D721Med (cell line): ENCODE measurements at places on chromosomes 3 and 15.

DNA sequence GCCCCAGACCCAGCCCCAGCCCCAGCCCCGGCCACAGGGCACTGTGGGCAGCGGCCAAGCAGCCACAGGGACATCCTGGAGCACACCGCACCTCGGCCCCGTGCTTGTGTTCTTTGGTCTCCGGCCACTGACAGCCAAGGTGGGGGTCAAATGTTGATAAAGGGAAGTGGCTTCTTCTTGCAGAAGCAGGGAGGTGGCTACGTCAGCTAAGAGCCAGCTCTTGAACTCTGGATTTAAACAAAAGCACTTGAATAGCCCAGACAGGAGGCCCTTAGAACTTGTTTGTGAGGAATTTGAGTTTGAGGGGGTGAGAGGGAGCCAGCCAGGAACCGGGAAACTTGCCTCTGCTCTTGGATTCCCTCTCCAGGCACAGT lies 135.8 kb upstream of the ABHD17C start:
- DNase-seq = no peak

- no peak for DNase-seq
These were observed 566.3 kb upstream of the TGFBR2 start for GRCh38 chr3:30040126-30040525.

DNA sequence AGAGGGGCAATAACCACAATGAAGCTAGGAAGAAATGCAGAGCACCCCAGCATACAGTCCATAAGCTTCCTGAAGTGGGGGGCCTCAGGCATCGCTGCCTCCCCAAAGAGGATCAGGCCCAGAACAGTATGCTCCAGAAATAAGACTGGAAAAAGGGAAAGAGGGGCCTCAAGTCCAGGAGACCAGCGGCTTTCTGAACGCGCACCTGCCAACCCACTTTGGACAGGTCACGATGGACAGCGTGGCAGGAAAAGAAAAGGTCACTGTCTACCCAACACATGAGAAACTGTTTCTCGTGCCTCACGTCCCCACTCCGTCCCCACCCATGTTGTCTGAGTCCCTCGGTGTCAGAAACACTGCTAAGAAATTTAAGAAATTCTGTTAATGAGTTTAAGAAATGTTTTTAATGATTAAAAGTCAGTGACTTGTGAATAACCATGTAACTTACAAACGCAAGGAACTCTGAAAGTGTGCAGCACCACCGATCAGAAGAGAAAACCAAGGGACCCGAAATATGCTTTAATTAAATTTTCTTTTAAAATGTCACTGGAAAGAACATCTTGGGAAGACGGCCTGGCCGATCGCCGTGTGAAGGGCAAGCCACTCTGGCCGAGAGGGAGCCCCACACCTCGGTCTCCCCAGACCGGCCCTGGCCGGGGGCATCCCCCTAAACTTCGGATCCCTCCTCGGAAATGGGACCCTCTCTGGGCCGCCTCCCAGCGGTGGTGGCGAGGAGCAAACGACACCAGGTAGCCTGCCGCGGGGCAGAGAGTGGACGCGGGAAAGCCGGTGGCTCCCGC lies 1.7 kb upstream of the PPARG start:
- no peak for DNase-seq

GRCh38 chr3:55801676-55802075 lies 314.6 kb upstream of the WNT5A start:
- no peak for DNase-seq

GRCh38 chr15:99158626-99159412 lies 53.9 kb downstream of the SYNM start:
- no peak for DNase-seq

GRCh38 chr3:64551697-64552096 lies 136.1 kb downstream of the ADAMTS9 start:
- DNase-seq = no peak

GRCh38 chr15:77510066-77511057 lies 89.7 kb downstream of the HMG20A start:
- no peak for DNase-seq

DNA sequence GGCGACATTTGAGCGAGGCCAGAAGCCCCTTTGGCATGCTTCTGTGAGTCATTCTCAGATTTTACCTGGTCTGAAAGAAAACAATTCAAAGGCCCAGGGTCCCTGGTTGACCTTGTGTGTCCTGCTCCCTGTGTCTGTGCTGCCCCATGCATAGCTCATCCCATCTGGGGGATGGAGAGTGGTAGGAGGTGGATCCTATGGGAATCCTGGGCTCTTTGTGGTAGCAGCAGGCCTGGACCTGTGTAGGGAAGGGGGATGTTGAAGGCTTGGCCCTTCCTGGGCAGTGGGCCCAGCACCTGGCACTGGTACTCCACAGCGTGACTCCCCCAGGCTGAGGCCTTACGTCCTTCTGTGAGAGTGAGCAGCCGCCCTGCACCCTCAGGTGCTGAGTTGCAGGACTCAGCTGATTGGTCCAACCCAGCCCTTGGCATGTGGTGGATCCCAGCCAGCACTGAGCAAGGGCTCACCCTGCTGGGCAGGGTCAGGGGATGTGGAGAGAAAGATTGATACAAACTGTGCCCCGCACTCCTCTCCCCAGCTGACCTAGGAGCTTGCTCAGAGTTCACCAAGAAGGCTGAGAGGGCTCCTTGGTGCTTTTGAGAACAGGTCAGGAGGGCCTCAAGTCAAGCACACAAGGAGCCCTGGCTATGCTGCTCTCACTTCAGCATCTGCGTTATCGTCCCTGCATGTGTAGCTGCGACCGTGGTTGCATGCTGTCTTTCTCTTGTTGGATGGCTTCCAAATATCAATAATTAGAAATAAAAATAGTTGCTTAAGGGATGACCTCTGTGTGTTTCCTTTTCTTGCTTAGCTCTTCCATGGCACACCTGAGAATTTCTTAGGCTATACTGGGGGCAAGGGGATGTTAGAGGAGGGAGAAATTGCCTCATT lies 21.4 kb upstream of the JMJD7 start:
- DNase-seq = no peak

DNA sequence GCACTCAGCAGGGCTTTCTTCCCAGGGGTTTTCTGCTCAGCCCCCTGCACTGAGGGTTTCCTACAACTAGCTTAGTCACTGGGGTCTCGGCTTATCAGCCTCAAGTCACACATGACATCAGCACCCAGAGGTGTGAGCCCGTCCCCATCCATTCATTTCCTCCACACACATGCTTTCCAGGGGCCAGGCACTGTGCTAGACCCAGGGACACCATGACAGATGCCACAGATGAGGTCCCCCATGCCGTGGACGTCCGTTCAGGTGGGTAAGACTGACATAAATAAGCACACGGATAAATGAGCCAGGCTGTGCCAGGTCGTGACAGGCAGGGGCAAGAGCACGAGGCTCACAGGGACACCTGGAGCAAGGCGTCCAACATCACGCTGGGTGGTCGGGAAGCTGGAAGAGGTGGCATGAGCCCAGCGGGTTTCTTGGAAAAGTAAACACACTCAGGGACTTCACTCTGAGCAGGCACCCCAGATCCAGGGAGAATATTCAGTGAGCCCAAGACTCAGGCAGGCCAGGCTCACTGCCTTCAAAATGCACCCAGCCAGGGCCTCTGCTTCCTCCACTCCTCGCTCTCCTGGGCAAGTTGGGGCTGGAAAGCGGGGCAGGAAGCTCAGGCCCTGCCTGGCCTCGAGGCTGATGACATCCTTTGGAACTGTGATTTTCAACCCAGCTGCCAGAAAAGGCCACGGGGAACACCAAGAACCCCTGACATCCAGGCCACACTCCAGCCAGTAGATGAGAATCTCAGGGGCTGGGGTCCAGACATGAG lies 139.3 kb downstream of the CHSY1 start:
- DNase-seq = no peak

DNA sequence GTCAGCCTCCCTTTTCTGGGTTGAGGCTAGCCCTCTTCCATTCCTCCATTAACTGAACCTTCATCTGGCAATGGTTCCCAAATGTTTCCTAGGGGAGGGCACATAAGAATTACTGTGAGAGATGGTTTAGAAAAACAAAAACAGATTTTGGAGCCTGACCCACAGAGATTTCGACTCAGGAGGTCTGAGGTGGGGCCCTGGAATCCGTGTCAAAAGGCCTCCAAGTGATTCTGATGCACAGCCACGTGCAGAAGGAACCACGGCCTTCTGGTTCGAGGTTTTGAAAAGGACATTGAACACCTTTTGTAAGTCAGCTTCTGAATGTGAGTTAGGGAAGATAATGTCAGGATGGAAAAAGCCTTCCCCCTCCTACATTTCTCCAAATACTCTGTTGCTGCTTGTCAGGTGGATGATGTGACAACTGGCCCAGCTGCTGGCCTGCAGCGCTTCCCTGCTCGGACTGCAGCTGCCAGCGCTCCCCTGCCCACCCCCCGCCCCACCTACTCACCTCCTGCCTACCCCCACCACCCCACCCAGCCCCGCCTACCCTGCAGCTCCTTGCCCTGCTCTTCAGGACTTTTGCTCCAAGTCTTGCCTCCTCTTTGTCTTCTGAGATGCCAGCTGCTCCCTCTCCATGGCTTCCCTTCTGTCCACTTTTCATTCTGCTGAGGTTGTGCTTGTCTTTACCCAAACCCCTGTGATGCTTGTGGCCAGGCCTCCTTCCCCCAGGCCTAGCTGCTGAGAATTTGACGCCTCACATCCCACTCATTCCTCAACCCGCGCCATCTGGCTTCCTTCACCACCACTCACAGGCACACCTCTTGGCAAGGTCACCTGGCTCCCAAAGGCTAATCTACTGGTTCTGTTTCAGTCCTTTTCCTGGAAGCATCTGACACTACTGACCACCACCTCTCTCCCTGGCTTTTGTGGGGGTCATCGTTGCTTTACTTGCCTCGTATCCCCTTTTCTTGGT lies 6.6 kb downstream of the EHD4 start:
- no peak for DNase-seq

GRCh38 chr3:149933858-149934257 lies 36.8 kb downstream of the PFN2 start:
- DNase-seq = no peak

DNA sequence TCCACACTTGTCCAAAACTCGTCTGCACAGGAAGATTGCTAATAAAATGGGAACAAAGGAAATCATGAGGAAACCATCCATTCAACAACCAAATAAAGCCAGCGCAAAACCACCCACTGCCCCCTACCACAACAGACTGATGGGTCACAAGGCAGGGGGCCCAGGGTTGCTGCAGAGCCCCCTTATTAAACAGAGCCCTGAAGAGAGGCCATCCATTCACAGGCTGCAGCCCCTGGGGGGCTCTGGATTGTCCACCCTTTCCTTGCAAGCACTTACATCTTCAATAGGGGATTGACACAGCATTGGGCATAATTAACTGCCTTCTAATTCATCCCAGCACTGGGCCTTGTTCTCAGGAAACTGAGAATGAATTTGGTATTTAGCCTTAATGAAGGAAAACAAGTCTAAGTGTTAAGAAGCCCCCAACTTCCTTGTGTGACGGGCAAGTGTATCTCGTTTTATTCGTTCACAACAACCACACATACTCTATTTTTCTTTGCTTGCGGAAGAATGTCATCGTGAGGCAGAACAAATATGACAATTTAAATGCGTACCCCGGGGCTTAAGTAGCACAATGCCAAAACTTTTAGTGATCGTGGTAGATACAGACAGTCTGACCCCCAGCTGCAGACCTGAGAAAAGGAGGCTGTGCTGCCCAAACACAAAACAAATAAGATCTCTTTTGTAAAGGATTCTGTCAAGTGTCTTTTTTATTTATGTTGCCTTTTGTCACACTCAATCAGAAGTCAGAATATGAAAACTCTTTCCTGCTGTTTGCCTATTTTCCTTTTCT lies 144.0 kb downstream of the SEMA6D start:
- no peak for DNase-seq

DNA sequence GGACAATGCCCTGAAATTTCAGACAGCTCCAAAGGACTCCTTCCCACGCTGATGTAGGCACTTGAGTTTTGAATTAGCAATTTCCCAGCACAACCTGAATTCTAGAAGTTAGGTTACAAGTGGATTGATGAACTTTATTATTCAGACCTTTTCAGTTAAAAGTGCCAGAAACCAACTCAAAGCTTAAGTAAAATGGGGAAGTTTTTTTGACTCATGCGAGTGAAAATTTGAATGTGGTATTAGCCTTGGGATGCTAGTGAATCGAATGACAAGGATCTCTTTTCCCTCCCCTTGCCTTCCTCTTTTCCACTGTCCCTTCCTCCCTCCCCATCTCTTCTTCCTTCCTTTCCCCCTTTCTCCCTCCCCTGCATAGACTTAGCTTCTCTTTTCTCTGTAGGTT lies 295.1 kb upstream of the PROK2 start:
- DNase-seq = no peak

GRCh38 chr3:8622873-8623691 lies 21.5 kb downstream of the SSUH2 start:
- peak; percentile 50 for DNase-seq

DNA sequence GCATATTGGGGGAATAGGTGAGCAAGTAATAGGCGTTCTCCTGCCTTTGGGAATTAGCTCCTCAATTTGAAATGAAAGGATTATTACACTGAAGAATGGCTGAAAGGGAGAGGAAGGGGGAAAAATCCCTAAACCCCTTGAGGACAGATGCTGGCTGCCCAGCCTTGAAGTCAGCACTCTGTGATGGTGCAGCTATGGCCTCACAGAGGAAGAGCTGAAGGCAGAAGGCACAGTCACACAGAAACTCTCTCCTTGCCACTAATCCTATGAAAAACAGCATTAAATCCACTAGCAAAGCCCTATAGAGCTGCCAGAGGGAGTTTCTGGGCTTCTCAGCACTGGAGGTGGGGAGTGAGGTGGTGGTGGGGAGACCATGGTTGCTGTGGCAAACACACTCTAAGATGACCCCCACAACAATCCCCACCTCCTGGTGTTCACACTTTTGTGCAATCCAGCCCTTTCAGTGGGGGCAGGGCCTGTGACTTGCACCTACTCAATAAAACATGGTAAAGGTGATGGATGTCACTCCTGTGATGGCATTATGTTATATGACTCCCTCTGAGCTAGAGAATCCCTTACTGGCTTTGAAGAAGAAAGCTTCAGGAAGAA lies 101.2 kb downstream of the RFTN1 start:
- no peak for DNase-seq

- no peak for DNase-seq
These were observed 41.1 kb downstream of the THBS1 start for GRCh38 chr15:39621976-39622375.

GRCh38 chr15:31365655-31366127 lies 39.1 kb downstream of the KLF13 start:
- no peak for DNase-seq

GRCh38 chr3:61132062-61132461 lies 119.2 kb downstream of the FHIT start:
- DNase-seq = no peak

GRCh38 chr3:115292677-115293165 lies 145.6 kb upstream of the ZBTB20 start:
- no peak for DNase-seq

GRCh38 chr15:56076640-56077039 lies 83.2 kb upstream of the NEDD4 start:
- DNase-seq = no peak

DNA sequence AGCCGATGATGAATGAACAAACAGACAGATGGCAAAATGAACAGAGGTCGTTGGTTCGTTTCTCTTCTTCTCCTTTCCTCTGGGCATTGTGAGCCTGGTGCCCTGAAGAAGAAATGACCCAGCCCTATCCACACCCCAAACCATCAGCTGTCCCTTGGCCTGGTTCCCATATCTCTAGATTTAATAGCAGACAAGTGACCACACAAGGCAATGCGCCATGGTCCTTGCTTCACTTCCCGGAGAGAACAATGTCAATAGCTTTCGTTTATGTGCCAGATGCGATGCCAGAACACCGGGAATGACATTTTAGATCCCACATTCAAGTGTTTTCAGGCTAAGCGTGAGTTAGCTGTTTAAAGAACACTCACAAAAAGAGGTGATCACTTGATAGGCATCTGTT lies 17.7 kb downstream of the POC1A start:
- no peak for DNase-seq

GRCh38 chr3:23800731-23801130 lies 5.0 kb upstream of the UBE2E1 start:
- DNase-seq = no peak

GRCh38 chr15:44798826-44799225 lies 62.5 kb downstream of the TRIM69 start:
- peak; percentile 20 for DNase-seq
